IMR-90 (cell line): ENCODE measurements at places on chromosomes 4 and X. TPM values are rescaled to one million over a fixed set of nuclear protein-coding genes. Genes with fewer than 3 reads are reported as not detected.

DNA sequence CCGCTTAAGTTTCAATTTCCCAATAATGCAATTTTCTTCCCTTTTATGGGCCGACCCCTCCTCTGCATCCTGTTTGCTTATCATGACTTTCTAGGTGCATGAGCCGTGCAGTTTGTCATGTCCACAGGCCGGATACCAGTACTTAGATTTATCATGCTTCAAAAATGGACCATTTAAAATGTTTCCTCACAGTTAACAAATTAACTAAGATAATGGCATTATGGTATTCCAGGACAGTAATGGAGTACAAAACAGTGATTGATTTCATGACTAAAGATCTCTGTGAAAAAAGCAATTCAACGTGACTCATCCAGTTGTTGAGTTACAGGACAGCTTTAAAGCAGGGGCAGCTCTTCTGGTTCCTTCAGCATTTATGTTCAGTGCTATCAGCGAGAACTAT, 23.0 kb downstream of the SNX25 start:
- peaks cover 3% of the 10 kb centered on the region for H3K4me1 ChIP-seq
- no peaks in the 10 kb centered on the region for H3K36me3 ChIP-seq
- no peak overlapping the region for H3K4me3 ChIP-seq
- peak; percentile 57 for DNase-seq
- H3K27me3 ChIP-seq = no peaks in the 10 kb centered on the region
- no peak overlapping the region for H3K27ac ChIP-seq

- H3K4me3 ChIP-seq = no peak overlapping the region
- DNase-seq = no peak
- H3K4me1 ChIP-seq = peaks cover 2% of the 10 kb centered on the region
- H3K36me3 ChIP-seq = peaks cover 10% of the 10 kb centered on the region
- H3K27ac ChIP-seq = no peak overlapping the region
Observed at GRCh38 chrX:101022020-101022419, 29.9 kb downstream of the TRMT2B start.

DNA sequence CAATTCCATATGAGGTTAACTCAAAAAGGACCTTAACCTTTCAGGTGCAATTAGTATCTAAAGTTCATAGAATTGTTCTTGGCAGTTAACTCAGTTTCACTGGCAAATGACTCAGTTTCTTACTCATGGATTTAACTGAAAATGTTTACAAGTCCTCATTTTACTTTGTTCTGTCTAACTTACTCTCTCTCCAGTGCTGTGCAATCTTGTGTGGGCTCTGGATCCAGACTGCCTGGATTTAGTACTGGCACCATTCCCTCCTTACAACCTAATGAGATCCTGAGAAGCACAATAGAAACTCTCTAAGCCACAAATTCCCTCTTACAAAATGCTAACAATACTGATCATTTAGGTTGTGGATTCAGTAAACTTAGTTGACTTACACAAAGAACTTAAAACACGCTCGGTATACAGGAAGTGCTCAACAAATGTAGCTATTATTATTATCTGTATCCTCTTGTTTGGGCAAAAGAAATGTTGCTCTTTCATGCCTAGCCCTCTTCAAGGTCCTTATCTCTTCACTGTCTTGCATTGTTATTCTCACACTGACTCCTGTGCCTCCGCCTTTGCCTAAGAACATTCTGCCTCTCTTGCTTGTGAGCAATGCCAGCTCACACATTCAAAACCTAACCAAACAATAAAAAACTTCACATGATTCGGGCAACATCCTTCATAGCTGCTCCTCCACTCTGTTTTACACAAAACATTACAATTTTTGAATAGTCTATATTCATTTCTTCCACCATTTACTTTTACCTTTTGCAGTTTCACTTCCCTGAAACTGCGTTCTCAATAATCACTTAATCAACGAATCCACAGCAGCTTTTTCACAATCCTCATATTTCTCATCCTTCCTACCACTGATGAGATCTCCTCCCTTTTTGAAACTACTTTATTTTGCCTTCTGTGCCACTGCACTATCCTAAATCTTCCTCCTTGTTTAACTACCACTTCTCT, 91.8 kb downstream of the PDE5A start:
- DNase-seq = peak; percentile 82
- H3K27ac ChIP-seq = peak overlapping the region; percentile 62
- peaks cover 9% of the 10 kb centered on the region for H3K4me1 ChIP-seq
- H3K4me3 ChIP-seq = no peak overlapping the region
- H3K27me3 ChIP-seq = no peaks in the 10 kb centered on the region
- H3K36me3 ChIP-seq = peaks cover 47% of the 10 kb centered on the region

GRCh38 chr4:47624031-47624441, 139.0 kb downstream of the ATP10D start:
- no peak overlapping the region for H3K4me3 ChIP-seq
- no peaks in the 10 kb centered on the region for H3K36me3 ChIP-seq
- no peaks in the 10 kb centered on the region for H3K27me3 ChIP-seq
- peak; percentile 73 for DNase-seq
- no peak overlapping the region for H3K27ac ChIP-seq

GRCh38 chrX:46642145-46642544, 68.6 kb downstream of the CHST7 start:
- no peaks in the 10 kb centered on the region for H3K4me1 ChIP-seq
- H3K36me3 ChIP-seq = no peaks in the 10 kb centered on the region
- peaks cover 2% of the 10 kb centered on the region; the same call in 1 of the 2 replicates for H3K27me3 ChIP-seq
- no peak overlapping the region for H3K27ac ChIP-seq
- H3K4me3 ChIP-seq = no peak overlapping the region
- DNase-seq = peak; percentile 17

DNA sequence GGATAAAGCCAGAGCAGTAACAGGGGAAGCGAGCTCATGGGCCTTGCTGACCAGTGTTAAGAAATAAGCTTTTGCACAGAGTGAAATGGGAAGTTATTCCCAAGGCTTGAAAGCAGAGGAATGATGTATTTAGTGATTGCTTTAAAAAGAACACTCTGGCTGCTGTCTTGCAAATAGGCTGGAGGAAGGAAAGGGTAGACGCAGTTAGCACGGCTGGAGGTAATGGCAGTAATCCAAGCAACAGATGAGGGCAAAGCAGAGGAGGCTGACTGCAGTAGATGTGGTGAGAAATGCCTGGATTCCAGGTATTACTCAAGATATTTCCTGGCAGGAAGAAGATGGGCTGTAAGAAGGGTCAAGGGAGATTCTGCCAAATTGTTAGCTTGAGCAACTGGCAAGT, 1342.3 kb upstream of the AGA start:
- no peaks in the 10 kb centered on the region for H3K27me3 ChIP-seq
- no peak for DNase-seq
- no peak overlapping the region for H3K4me3 ChIP-seq
- no peak overlapping the region for H3K27ac ChIP-seq
- H3K4me1 ChIP-seq = no peaks in the 10 kb centered on the region

DNA sequence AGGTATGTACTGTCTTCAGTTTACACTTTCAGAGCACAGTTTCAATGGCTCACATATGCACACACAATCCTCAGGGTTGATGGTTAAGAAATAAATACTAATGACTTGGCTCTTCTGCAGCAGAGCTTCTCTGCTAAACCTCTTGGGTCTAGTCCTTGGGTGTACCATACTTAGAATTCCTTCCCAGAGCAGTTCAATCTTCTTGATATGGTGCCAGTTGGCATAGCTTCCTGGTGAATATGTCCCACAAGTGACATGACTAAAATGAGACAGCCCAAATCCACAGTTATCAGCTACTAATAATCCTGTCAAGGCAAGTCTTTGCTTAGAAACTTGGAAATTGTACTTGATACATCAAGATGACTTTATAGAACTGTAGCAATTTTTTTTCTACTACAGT, 654.4 kb downstream of the IQCM start:
- DNase-seq = peak; percentile 68
- peaks cover 16% of the 10 kb centered on the region for H3K4me1 ChIP-seq
- H3K27ac ChIP-seq = no peak overlapping the region
- no peaks in the 10 kb centered on the region for H3K36me3 ChIP-seq
- H3K27me3 ChIP-seq = no peaks in the 10 kb centered on the region

GRCh38 chr4:148998719-148999118, 556.5 kb upstream of the NR3C2 start:
- H3K36me3 ChIP-seq = no peaks in the 10 kb centered on the region
- H3K4me1 ChIP-seq = no peaks in the 10 kb centered on the region
- peak; percentile 17 for DNase-seq
- H3K27me3 ChIP-seq = no peaks in the 10 kb centered on the region
- H3K27ac ChIP-seq = no peak overlapping the region
- no peak overlapping the region for H3K4me3 ChIP-seq

DNA sequence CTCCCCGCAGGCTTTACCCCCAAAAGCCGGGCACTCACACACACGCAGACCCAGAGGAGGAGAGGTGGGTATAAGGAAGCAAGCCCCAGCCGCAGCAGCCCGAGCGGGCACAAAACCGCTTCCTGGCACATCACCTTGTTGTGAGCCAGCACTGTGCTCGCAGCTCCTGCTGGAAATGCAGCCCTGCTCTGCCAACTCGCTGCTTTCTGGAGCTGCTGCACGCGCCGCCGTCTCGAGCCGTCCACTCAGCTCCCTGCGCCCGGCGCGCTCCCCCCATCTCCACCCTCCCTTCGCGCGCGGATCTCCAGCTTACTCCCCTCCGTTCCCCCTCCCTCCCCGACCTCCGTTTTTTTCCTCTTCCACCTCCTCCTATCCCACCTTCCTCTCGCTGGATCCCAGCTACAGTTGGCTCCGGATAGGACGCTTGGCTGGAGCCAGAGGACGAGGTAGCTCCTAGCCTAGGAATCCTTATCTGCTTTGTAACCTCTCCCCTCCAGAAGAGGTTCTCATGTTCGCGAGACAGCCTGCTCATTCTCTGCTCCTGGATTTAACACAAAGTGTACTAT, at the start of gene SPOCK3:
Gene SPOCK3, minus strand, starts transcription at position 179 of the 566 bp plus-strand sequence.
- H3K36me3 ChIP-seq = no peaks in the 10 kb centered on the region
- H3K4me3 ChIP-seq = peak within 1 kb of the TSS; percentile 37
- no peaks in the 10 kb centered on the region for H3K4me1 ChIP-seq
- peaks cover 7% of the 10 kb centered on the region; the same call in 1 of the 2 replicates for H3K27me3 ChIP-seq
- DNase-seq = no peak

GRCh38 chrX:102995316-102995715, 58.2 kb downstream of the RAB40AL start:
- no peaks in the 10 kb centered on the region for H3K36me3 ChIP-seq
- H3K27me3 ChIP-seq = peaks cover 18% of the 10 kb centered on the region
- DNase-seq = no peak
- H3K4me3 ChIP-seq = no peak overlapping the region
- no peaks in the 10 kb centered on the region for H3K4me1 ChIP-seq

FANCB gene
- 7.7 and 14.4 TPM in 2 replicates for total RNA-seq

DNA sequence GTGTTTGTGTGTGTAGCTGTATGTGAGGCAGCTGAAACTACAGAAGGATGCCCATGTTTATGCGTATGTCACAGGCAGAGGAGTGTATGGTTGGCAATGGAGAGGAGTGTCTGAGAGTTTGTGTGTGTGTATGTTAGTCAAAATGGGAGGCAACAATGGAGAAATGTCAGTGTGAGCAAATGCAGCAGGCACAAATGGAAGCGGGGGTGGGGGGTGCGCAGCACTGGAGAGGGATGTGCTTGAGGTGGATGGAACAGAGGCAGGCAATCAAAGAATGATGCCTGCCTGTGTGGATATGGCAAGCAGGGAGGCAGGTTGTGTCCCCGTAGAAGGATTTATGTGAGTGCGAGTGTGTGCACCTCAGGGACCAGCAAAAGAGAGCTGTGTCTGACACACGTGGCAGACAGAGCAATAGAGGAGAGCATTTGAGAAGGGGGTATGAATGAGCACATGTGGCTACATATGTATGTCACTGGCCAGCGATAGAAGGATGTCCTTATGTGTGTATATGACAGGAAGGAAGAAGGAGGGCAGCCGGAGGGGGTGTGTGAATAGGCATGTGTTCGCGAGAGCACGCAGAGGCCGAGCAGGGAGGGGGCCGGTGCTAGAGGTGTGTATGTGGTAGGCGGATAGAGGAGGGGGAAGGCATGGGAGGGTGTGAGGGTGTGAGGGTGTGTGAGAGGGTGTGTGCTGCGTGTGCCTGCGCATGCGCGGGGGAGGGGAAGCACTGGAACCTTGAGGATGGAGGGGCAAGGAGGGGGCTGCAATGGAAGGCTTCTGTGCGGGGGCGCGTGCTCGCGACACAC, 1.1 kb downstream of the PJA1 start:
- peaks cover 8% of the 10 kb centered on the region for H3K27me3 ChIP-seq
- H3K36me3 ChIP-seq = peaks cover 15% of the 10 kb centered on the region; the same call in 1 of the 2 replicates
- no peak overlapping the region for H3K27ac ChIP-seq
- H3K4me3 ChIP-seq = peak overlapping the region; percentile 84
- no peak for DNase-seq

XPNPEP2 gene
- total RNA-seq = under 0.01 TPM in 1 of 2 replicates, not detected in the other

FMR1 gene
- 17.6 and 18.6 TPM in 2 replicates for total RNA-seq

ADGRG2 gene
- under 0.01 TPM in 2 replicates for total RNA-seq

NUP62CL gene
- not detected in 2 replicates for total RNA-seq

GRCh38 chr4:142203505-142203904, 567.1 kb downstream of the IL15 start:
- no peak overlapping the region for H3K4me3 ChIP-seq
- H3K27ac ChIP-seq = no peak overlapping the region
- no peaks in the 10 kb centered on the region for H3K36me3 ChIP-seq
- DNase-seq = no peak
- no peaks in the 10 kb centered on the region for H3K27me3 ChIP-seq

DNA sequence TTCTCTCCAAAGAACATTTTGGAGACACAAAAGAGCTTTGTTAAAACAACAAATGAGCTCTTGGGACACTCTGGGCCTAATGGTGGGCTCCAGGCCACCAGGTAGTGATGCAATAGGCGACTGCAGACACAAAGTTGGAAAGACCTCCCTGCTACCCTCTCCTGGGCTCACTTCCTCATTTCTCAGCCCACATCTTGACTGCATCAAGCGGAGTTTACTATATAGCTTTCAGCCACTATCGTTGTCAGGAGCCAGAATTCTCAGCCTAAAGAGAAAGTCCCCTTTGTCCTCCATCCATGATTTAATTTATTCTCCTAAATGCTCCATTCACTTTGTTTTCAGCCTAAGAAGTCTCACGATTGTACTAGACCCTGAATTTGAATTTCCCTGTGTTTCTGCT, 114.9 kb downstream of the EFHC2 start:
- no peak overlapping the region for H3K27ac ChIP-seq
- no peaks in the 10 kb centered on the region for H3K4me1 ChIP-seq
- no peak for DNase-seq
- H3K27me3 ChIP-seq = peaks cover 4% of the 10 kb centered on the region

RS1 gene
- total RNA-seq = not detected in 2 replicates

ARHGAP6 gene
- total RNA-seq = 1.1 and 1.8 TPM in 2 replicates

DNA sequence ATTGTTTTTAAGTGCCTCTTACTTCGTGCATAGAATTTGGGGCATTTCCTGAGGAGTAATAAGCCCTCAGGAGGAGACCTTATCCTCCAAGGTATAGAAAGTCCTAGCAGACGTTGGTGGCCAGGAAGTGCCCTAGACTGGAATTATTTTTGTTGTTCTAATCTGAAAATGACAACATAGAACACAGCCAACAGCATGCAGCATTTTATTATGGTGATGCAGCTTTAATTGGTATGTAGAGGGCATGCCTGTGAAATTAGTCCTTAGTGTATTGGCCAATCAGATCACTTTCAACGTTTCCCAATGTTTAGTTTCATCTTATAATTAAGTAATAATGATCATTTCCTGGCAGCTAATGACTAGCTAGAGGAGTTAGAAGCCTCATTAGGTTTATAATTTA, 199.2 kb downstream of the SHROOM3 start:
- no peak overlapping the region for H3K4me3 ChIP-seq
- DNase-seq = peak; percentile 65
- H3K36me3 ChIP-seq = no peaks in the 10 kb centered on the region
- peaks cover 10% of the 10 kb centered on the region for H3K4me1 ChIP-seq
- H3K27me3 ChIP-seq = no peaks in the 10 kb centered on the region
